ENCODE measurements at places on chromosomes 1 and 21. TPM values are rescaled to one million over a fixed set of nuclear protein-coding genes. Genes with fewer than 3 reads are reported as not detected.

Gene POLR3GL
- 89.6 TPM for polyA plus RNA-seq

Gene TNFRSF1B
- polyA plus RNA-seq, result 35.4 TPM

Gene LRIG2
- 8.7 TPM for polyA plus RNA-seq

Gene TMOD4
- 1.0 TPM for polyA plus RNA-seq

Gene DCDC2B
- polyA plus RNA-seq, result 0.09 TPM

Gene PTPN7
- 75.2 TPM for polyA plus RNA-seq

Gene CELA2A
- 0.41 TPM for polyA plus RNA-seq

Gene GPR52
- polyA plus RNA-seq, result 0.09 TPM

Gene MYOM3
- 0.71 TPM for polyA plus RNA-seq

Gene KRTAP13-2
- polyA plus RNA-seq, result 0.80 TPM

Gene PLA2G4A
- polyA plus RNA-seq, result 3.7 TPM

Gene CACNA1S
- 0.05 TPM for polyA plus RNA-seq

Gene DNASE2B
- polyA plus RNA-seq, result 0.21 TPM

Gene RAP1GAP
- 1.6 TPM for polyA plus RNA-seq

Gene TPTE
- not detected for polyA plus RNA-seq

Gene NUP133
- 39.4 TPM for polyA plus RNA-seq

Gene KIF14
- polyA plus RNA-seq, result 1.4 TPM

Gene FAM72D
- polyA plus RNA-seq, result 2.0 TPM

Gene RIIAD1
- 0.21 TPM for polyA plus RNA-seq

Gene HES4
- 15.5 TPM for polyA plus RNA-seq

Gene RNU1-3
- not detected for polyA plus RNA-seq

Gene SMPDL3B
- polyA plus RNA-seq, result 1.9 TPM

Gene MRPS15
- 80.7 TPM for polyA plus RNA-seq

Gene RGSL1
- polyA plus RNA-seq, result 0.02 TPM

Gene TCP10L
- 2.5 TPM for polyA plus RNA-seq

Gene C1QA
- 192 TPM for polyA plus RNA-seq

Gene DEPDC1
- polyA plus RNA-seq, result 1.9 TPM

Gene OR2T33
- polyA plus RNA-seq, result not detected

Gene CELA2B
- polyA plus RNA-seq, result 0.16 TPM

Gene GRIK3
- polyA plus RNA-seq, result 0.16 TPM

Gene DMBX1
- 0.21 TPM for polyA plus RNA-seq

Gene LEPROT
- 34.6 TPM for polyA plus RNA-seq

Gene C1orf185
- not detected for polyA plus RNA-seq

Gene SH2D1B
- polyA plus RNA-seq, result 0.27 TPM

Gene DNAJC6
- polyA plus RNA-seq, result 0.82 TPM

Gene ANKRD34A
- polyA plus RNA-seq, result 0.89 TPM

Gene CLDN14
- polyA plus RNA-seq, result 0.78 TPM

Gene SPRR2B
- polyA plus RNA-seq, result 3.1 TPM

Gene GJC2
- 1.2 TPM for polyA plus RNA-seq

Gene REN
- 1.9 TPM for polyA plus RNA-seq

Gene CNTN2
- polyA plus RNA-seq, result 0.27 TPM

Gene ST6GALNAC3
- 1.2 TPM for polyA plus RNA-seq

Gene FCRL4
- 0.48 TPM for polyA plus RNA-seq

Gene SEMA6C
- polyA plus RNA-seq, result 24.3 TPM

Gene AK5
- 2.0 TPM for polyA plus RNA-seq

Gene SLAMF9
- polyA plus RNA-seq, result 0.71 TPM

Gene PLEKHN1
- 1.7 TPM for polyA plus RNA-seq

Gene TDRD5
- polyA plus RNA-seq, result 0.66 TPM

Gene NHLH1
- 0.43 TPM for polyA plus RNA-seq

Gene MROH9
- polyA plus RNA-seq, result 0.05 TPM

Gene PADI6
- polyA plus RNA-seq, result 0.16 TPM

Gene CFHR3
- polyA plus RNA-seq, result not detected

Gene TTC39A
- polyA plus RNA-seq, result 2.8 TPM

Gene AGT
- polyA plus RNA-seq, result 22.3 TPM
